ENCODE measurements at places on chromosomes 6 and 20.

DNA sequence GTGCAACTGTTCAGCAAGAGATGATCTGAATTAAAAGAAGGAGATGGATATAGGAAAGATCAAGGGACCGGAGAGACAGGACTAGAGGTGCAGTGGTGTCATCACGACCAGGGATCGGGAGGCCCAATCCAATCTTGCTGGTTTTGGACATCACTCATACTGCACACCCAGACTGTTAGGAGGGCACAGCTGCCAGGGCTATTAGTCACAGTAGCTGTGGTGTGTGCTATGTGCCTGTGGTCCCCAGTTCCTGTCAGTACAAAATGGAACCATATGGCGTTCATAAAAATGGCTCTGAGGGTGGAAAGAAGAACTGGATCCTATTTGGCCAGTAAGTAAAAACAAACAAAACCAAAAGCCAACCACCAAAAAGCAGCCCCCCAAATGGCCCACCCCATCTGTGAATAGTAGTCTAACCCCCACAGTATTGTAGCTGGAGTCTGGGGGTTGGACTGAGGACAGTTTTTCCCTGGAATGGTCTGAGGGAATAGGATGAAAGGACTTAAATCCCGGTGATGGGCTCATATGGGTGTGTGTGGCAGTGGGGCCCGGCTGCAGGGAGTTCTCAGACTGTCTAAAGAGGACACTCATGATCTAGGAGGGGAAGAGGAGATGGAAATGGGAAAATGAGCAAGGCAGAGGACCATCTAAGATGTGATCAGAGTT, 9.3 kb upstream of the NNAT start:
- DNase-seq: no peak

DNA sequence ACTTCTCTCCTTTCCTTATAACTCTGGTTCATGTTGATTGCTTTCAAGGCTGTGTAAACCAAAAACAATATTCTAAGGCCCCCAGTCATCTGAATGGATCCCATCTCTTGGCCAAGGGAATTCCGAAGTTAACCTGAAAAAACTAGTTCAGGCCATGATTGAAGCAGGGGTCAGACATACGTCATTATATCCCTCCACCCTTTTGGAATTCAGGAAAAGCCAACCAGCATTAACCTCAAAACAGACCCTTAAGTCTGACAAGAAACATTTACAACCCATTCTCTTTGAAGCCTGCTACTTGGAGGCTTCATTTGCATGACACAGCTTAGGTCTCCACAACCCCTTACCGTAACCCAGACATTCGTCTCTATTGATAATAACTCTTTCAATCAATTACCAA, 39.7 kb downstream of the SLC26A8 start:
- no peak for DNase-seq

DNA sequence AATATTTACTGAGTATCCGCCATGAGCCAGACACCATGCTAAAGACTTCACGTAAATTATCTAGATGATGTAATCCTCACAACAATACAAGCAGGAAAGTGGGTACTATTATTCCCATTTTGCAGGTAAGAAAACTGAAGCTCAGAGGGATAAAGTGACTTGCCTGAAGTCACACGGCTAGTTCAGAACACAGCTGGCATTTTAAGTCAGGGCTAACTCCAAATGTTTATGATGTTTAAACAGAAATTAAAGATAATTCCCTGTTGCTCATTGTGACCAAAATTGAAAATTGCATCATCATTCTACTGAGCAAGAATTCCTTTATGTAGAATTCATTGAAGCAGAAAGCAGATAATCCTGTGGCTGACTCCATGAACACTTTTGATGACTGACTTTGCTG, 71.3 kb upstream of the STXBP5 start:
- DNase-seq: no peak

DNA sequence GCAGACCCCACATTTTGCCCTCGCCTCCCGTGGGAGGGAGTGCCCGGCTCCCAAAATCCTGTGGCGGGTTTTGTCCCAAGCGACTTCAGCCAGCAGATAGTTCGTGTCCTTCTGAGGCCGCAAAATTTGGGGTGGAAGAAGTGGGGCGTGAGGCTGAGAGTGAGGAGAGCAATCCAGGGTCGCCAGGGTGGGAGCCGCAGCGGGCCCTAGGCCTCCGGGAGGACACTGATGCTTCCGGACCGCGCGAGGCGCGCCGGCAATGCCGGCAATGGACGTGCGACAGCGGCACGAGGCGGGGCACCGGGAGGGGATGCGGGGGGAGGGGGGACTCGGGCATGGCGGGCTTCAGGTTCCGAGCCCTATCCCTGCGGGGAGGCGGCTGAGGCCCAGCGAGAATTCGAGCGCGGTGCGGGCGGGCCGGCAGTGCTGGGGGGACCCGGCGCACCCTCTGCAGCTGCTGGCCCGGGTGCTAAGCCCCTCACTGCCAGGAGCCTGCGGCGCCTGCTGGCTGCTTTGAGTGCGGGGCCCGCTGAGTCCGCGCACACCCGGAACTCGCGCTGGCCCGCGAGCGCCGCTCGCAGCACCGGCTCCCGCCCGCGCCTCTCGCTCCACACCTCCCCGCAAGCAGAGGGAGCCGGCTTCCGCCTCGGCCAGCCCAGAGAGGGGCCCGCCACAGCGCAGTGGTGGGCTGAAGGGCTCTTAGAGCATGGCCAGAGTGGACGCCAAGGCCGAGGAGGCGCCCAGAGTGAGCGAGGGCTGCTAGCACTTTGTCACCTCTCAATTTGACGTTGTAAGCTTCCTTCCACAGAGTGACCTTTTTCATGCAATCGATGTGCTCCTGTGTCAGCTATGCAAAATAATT, 143.8 kb downstream of the LPA start:
- peak; percentile 80 for DNase-seq

DNA sequence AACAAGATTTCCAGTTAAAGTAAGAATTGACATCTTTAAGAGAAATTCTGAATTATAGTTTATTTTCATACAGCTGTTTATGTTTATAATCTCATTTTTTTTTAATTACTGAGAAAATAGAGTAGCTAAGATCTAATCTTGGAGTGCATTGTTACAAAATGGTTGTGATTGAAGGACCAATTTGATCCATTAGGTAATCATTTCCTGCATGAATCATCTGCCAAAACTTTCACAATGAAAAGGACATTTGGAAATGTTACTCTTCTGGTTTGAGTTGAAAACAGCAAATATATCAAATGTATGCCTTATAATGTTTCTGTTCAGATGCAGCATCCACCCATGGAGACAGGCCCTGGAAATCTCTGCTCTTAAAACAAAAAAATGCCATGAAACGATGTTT, 19.0 kb downstream of the TUBB2A start:
- no peak for DNase-seq

GRCh38 chr6:6873778-6874177, 234.0 kb upstream of the RREB1 start:
- no peak for DNase-seq

- DNase-seq: no peak
Observed at GRCh38 chr6:30748851-30749540, 4.6 kb upstream of the IER3 start.

DNA sequence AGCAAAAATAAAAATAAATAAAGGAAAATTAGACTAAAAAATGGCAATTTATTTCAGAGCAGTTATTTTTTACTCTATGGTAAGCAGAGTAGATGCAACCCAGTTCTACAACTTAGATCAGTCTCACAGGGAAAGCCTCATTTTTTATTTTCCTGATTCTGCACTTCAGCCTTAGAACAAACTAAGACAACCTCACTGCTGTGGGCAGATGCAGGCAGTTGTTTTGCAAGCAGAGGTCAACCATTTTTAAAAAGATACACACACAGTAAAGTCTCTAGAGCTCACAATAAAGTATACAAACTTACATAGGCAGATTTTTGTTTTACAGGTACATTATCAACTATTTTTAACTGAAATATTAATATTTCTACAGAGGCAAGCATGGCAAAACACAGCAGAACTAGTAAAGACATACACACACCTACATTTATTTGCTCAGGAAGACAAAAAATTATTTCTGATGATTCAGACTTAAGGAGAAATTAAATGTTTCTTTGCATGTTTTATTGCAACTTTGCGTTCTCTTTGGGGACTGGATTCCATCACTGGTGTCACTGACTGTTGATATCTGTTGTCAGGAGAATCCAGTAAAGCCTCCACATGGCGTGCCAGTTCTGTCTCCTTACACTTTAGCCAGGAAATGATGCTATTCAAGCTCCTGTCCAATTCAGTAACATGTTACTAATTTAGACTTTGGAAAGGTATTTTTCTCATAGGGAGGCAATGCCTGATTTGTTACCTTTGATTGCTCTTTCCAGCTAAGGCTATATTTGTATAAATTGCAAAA, 102.7 kb downstream of the TRDN start:
- DNase-seq: no peak
